ENCODE measurements at places on chromosomes 4 and X. TPM values are rescaled to one million over a fixed set of nuclear protein-coding genes. Genes with fewer than 3 reads are reported as not detected.

DNA sequence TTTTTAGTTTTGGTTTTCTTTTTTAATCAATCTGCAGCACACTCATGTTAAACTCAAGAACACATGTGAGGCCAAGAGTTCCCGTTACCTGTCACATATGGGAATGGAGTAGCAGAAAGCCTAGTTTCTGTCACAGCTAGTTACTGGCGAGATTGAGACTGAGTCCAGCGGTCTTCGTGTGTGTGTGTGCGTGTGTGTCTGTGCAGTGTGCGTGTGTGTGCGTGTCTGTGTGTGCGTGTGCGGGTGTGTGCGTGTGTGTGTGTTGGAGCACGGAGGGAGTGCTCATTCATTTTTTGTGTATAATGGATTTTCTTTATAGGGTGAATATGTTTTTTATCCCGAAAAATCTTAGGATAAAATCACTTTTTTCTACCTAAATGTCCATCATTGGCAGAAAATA is 19.2 kb downstream of the F11 start:
- DNase-seq: no peak

DNA sequence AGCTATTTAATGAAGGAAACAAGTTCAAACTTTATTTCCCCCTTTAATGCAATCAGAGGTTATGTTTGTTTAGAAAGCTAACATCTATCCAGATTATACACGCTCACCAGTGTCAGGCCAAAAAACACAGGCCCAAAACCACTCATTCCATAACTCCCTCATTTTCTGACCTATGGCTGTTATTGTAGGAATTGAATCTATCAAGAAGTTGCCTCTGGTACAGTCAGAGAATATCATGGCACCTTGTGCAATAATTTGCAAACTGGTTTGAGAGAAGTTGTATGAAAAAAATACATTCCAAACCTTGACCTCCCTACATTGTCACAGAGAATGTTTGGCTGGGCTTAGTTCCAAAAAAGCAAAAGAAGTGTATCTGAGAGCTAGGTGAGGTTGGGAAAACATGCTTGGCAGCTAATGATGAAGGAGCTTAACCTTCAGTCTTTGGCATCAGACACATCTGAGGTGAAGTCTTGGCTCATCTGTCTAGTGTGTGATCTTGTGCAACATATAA is 591.0 kb downstream of the ANKRD50 start:
- peak; percentile 30 for DNase-seq

Gene JCHAIN
- not detected for total RNA-seq

GRCh38 chr4:108081256-108081655 is 87.5 kb downstream of the LEF1 start:
- DNase-seq: no peak

GRCh38 chrX:148601034-148601433 is 100.6 kb downstream of the AFF2 start:
- DNase-seq: no peak

Gene FHDC1
- 6.0 TPM for total RNA-seq

- no peak for DNase-seq
Observed at GRCh38 chrX:54045563-54046228, 1.4 kb upstream of the PHF8 start.

Gene TRPC3
- not detected for total RNA-seq

Gene MCF2
- total RNA-seq: not detected

GRCh38 chr4:6331018-6331417 is 61.4 kb downstream of the WFS1 start:
- DNase-seq: peak; percentile 40

Gene AADAT
- total RNA-seq: 13.8 TPM

DNA sequence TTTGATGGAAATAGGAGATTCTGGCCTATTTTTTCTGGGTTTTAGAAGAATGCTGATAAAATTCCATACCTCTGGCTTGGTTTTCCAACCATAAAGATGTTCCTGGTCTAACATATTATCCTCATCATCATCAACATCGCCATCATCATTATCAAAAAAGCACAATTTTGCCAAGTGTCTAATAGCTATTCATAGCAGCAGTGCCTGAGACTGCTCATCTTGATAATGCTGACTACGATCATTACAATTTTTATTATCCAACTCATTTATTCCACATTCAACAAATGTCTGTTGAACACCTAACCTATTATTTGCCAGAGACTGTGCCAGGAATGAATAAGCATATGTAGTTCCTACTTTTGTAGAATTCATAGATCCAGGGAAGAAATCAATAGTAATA is 303.5 kb upstream of the GATB start:
- DNase-seq: no peak

DNA sequence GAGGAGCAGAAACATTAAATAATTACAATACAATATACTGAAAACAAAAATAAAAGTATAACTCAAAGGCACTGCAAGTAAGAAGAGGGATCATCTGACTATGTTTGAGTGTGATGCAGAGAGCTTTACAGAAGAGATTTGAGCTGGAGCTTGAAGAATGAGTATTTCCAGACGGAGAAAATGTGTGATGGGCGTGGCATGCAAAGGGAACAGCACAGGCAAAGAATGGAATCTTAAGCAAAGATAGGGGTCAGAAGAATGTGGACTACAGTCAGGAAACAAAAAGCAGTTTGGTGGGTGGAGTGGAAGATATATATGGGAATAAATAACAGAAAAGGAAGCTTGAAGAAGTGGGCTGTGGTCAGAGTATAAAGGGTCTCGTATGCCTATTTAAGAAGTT is 45.5 kb downstream of the OPHN1 start:
- no peak for DNase-seq

- DNase-seq: no peak
Observed at GRCh38 chr4:168755598-168756477, 254.2 kb downstream of the CBR4 start.

DNA sequence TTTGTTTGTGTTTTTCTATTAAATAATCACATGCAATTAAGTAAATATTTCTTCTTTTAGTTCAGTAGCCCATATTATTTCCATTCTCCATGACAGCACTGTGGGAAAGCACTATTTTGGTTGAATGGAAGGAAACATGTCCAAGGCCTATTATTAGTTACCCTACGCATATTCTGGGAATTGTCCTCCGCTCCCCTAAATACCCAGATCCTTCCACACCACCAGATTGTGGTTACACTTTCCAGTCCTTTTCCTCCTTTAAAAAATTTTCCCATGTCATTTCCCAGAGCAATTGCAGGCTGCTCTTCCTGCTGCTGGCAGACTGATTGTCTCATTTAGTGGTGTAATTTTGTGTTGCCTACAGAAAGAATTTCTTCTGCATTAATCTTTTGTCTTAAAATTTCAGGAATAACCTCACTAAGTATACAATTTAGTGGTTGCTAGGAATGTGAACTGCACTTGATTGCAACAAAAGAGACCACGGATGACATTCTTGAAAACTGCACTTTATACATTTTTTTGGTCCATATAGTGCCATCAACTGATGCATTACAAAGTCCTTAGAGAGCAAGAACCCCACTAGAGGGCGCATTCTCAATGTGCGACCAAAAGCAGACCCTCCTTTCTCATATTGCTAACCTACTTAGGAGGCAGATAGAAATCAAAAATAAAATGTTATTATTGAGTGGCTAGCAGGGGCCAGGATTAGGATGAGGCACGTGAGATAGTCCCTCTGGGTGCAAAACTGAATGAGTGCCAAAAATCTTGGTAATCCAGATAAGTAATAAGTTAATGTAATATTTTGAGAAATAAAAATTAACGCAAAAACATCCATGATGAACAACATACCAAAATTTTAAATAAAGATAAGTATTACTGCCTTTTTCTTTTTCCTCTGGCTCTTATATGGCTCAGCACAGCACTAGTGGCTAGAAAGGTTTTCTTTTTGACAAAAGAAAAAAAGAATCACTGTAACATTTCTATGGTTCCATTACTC is 98.8 kb upstream of the IQCM start:
- DNase-seq: peak; percentile 62

Gene SOX3
- total RNA-seq: not detected

GRCh38 chr4:89293299-89293698 is 14.3 kb downstream of the GPRIN3 start:
- no peak for DNase-seq

GRCh38 chr4:23889814-23890341 is at the start of gene PPARGC1A:
PPARGC1A (minus strand) TSS chr4:23890047; CDS start chr4:23889957, 90 bp downstream.
- peak; percentile 37 for DNase-seq

GRCh38 chrX:118975831-118976598 is 1.6 kb downstream of the LONRF3 start:
- peak; percentile 71 for DNase-seq

Gene MAGEB18
- total RNA-seq: not detected

- no peak for DNase-seq
Observed at GRCh38 chrX:29490606-29491005, 724.8 kb upstream of the MAGEB2 start.

DNA sequence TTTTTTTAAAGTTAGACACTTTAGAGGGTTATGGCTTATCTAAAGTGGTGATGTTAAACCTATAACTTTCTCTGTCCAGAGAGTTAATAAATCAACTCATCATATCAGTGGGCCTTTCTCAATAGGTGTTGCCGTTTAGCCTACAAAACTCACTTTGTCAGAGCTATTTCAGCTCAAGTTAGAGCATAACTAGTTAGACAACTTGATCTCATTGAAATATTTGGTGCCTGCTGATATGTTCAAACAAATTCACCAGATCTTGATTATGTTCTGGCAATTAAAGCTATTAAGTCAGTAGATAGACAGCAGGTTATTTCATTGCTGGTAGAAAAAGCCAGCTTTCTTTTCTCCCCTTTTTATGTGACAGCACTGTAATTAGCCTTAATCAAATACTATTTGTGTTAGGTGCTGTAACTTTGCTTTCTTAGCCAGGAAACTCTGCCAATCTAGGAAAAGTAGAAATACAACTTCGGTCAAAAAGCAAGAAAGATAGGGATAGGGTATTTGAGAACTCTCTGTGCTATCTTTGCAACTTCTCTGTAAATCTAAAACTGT is 191.8 kb downstream of the MAML3 start:
- DNase-seq: no peak

DNA sequence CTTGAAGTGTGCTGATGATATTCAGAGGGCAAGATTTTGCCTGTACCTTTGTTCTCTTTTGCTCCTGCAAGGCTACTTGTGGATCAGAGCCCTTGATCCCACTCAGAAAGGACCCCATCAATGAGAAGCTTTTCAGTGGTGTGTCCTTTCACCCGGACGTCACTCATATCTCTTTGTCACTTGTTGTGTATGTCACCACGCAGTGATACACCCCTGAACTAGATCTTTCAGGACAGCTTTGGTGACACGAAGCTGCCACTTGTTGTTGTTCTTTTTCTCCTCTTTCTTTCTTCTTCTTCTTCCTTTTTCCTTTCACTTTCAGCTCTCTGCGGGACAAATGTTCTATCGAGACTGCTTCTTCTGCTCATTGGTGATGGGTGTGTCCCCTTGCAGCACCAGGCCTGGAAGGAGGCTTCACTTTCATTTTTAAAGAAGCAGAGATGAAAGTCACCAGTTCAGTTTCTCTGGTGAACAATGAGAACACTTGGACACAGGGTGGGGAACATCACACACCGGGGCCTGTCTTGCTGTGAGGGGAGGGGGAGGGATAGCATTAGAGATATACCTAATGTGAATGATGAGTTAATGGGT is 83.6 kb downstream of the NBDY start:
- DNase-seq: no peak

Gene KLHL34
- 0.12 TPM for total RNA-seq

- no peak for DNase-seq
Observed at GRCh38 chr4:149120331-149121022, 678.3 kb upstream of the NR3C2 start.

GRCh38 chr4:73193155-73193554 is 65.4 kb downstream of the ANKRD17 start:
- no peak for DNase-seq

Gene SORCS2
- not detected for total RNA-seq

DNA sequence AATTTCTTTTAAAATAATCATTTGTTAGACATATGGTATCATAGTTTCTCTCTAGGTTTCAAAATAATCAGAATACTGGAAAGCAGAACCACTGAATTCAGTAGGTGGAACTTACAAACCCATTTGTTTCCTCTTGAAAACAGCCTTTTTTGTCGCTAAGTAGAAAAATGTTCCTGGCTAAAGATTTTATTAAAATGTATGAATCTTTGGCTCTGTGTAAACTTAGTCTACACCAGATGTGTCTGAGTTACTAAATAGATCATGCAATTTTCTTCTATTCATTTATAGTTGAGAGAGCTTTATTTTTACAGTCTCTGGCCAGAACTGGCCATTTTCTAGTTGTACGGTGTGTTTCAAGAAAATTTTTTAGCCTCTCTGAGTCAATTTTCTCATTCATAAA is 1.0 kb downstream of the CYSLTR1 start:
- DNase-seq: no peak

GRCh38 chrX:101409043-101409442 is 1.0 kb downstream of the HNRNPH2 start:
- DNase-seq: no peak

DNA sequence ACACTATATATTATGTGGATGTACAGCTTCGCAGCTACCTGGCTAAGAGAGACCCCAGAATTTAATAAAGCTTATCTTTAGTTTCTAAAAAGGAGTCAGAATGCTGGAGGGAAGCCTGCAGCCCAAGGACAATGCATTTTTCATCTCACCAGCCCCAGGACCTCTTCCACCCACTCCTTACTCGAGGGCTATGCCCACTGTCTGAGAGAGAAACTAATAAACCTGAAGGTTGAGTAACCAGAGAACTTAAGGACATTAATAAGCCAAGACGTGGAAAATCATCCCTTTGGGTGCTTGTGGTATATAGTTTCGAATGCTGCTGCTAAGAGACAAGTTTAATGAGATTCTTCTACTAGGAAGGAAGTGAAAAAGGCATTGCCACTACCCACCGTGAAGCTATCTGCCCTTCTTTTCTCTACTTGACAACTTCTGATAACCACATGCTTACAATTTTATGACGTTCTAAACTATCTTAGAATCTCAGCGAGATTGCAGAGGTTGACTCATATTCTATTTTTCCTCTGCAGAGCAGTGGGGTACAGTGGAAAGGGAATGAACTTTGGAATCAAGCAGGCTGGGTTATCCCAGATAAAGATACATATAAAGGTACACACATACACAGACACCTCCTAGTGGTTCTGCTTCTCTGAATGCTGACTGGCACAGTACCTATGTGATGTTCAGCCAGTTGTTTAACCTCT is 3.3 kb downstream of the RELL1 start:
- no peak for DNase-seq

DNA sequence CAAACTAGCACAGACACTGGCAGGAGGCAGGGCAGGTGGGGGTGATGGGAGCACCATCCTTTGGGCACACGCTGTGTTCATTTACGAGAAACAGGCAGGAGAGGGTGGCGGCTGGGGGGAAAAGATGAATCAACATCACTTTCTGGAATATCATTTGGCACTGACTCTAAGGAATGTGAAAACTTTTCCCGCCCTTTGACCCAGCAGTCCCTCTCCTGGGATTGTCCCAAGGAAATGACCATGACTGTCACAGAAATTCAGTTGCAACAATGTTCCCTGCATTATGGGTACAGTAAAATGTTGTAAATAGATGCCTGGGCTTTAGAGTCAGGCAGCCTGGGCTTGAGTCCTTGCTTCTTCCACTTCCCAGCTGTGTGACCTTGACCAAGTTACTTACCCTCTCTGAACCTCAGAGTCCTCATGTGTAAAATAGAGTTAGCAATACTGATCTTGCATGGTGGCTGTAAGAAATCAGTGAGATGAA is 58.6 kb downstream of the ABLIM2 start:
- DNase-seq: no peak

- DNase-seq: no peak
Observed at GRCh38 chr4:143300860-143301259, 35.8 kb upstream of the GAB1 start.

GRCh38 chr4:89491761-89492160 is 184.2 kb upstream of the GPRIN3 start:
- DNase-seq: no peak

Data from Calu3 (cell line).